ENCODE measurements at places on chromosomes 3 and 15.

DNA sequence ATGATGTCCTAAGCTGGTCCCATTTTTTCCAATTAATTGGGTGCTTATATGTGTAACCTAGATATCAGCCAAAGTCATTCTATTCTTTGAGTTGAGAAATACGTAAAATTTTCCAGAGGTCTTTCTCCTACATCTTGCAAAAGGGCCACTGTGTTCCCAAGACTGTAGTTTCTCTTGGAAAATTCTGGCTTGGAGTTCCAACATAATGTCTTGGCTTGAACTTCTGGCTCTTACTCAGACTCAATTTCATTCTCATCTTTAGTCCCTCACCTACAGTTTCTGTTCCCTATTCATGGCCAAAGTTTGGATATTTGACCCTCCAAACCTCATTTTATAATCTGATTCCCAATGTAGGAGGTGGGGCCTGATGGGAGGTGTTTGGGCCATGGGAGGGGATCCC lies 201.4 kb upstream of the ARHGEF26 start:
- DNase-seq = no peak

DNA sequence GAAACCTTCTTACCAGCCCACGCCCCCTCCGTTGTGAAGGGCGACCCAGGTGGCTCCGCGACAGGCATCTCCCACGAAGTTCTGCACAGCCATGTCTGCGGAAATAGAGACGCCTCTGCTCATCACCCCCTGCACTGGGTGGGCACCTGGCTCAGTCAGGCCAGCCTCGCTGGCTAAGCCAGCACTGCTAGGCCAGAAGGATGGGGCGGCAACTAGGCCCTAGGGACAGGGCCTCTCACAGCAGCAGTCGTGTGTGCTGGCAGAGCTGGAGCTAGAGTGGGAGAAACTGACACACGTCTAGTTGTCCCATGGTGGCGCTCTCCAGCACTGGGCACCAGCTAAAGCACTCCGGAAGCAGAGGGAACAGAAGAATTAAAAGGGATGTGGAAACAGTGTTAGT lies 12.5 kb upstream of the ZXDC start:
- DNase-seq = no peak

- no peak for DNase-seq
Observed at GRCh38 chr15:51884517-51885236, 55.2 kb downstream of the TMOD3 start.

- DNase-seq = no peak
Observed at GRCh38 chr3:10442151-10442795, 63.1 kb downstream of the ATP2B2 start.

DNA sequence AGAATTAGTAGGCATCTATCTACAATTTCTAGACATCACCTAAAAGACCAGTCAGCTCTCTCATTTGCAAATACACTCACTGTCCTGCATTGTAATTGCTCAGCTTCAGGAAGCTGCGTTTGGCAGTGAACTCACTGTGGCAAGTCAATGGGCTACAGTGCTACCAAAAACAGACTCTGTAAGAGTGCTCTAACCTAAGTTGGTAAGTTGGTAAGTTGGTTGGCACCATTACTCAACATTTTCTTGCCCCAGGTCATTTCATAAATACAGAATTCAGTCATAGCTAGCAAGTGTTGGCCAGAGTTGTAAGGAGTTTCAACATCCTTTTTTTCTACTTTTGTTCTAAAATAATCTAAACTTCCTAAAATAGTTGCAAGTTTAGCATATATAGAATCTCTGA lies 466.3 kb downstream of the NAALADL2 start:
- DNase-seq = no peak

DNA sequence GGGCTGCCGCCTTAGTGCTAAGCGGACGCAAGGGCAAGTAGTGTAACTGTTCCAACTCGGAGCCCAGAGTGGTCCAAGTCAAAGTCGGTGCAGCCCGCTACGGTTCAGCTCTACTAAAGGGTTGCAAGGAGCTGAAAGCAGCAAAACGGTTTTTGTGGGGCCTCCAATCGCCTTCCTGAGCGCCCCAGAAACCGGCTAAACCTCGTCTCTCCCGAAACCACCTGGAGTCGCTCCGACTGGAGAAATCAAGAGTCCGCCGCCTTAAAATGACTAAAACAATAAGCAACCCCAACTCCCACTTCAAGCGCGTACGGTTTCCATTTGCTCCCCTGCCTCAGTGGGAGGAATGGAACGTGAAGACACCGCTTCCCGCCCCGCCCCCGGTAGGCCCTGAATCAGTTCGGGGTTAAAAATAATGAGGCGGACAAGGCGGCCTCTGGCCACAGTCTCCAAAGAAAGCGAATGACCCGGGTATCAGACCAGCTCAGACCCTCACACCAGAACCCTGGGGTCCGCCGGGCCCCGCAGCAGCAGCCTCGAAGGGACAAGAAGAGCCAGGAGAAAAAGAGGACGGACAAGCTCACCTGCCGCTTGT lies 401 bp downstream of the SEC11A start:
- DNase-seq = peak; percentile 43

GRCh38 chr3:188154809-188155574 lies 1.0 kb downstream of the LPP start:
- DNase-seq = no peak

- no peak for DNase-seq
Observed at GRCh38 chr15:70817266-70817665, 36.7 kb downstream of the LARP6 start.

DNA sequence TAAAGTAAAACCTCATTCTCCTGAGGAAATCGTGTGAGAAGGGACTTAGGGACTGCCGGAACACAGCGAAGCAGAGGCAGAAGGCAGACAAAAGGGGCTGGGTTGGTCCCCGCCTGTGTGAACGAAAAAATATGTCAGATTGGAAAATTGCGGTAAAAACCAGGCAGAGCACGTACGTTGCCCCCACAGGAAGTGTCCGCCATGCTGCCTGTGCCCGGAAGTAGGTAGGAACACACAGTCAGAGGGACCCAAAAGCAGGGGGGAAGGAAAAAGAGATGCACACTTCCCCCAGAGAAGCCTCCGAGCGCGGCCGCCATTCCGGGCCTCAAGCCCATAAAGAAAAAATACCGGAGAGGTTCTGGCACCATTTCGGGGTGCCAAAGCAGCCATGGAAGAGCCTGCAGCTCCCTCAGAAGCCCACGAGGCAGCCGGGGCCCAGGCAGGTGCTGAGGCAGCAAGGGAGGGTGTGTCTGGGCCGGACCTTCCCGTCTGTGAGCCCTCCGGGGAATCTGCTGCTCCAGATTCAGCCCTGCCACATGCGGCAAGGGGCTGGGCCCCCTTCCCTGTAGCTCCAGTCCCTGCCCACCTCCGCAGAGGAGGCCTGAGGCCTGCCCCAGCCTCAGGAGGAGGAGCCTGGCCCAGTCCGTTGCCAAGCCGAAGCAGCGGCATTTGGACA lies at the start of gene MKRN3:
Gene MKRN3 (plus strand): TSS at position 280 of the 676 bp plus-strand sequence. CDS start 109 bp downstream, at position 389.
- peak; percentile 39 for DNase-seq

DNA sequence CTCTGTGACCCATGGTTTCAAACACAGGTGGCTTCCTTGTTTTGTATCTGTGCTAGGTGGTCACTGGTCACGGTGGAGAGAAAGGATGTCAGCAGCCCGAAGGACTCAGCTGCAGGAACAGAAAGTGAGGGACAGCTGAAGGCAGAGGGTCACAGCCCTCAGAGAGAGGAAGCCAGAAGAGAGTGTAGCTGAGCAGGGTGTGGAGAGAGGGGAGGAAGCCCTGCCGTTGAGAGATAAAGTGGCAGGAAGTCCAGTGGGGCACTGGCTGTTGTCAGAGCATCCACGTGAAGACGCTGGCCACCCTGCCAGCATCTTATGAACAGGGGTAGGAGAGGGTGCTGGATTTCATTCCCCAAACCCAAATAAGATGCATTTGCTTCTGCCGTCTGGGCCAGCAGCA lies 36.9 kb downstream of the LIMD1 start:
- peak; percentile 6 for DNase-seq

DNA sequence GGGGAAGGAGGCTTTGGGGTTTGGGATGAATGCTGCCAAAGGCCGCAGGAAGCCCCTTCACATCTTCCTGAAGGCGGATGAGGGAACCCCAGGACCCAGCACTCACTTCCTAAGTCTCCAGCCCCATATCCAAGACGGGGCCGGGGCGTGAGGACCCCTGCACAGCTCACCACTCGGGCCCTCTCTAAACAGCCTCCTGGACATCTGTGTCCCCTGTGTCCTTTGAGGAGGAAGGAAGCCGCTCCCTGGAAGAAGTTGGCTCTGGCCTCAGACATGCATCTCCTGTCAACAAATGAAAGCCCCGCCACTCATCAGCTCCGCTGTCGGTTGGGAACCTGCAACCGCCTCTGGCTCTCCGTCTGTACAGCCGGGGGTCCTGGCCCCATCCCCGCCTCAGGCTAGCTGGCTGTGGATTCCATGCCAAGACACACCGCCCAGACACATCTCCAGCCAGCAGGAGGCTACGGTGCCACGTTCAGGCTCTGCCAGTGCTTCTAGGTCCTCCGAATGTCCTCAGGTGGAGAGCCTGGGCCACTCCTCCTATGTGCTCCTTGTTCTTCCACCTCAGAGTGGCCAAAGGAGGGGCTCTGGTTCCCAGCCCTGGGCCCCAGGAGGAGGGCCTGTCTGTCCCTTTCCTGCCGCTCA lies 140.0 kb upstream of the MEF2A start:
- DNase-seq = no peak

- DNase-seq = no peak
Observed at GRCh38 chr3:172676196-172676922, 34.5 kb downstream of the NCEH1 start.

- no peak for DNase-seq
Observed at GRCh38 chr3:102301155-102301880, 133.5 kb upstream of the ZPLD1 start.

- no peak for DNase-seq
Observed at GRCh38 chr15:68158046-68158628, 47.0 kb downstream of the CALML4 start.

GRCh38 chr3:13011573-13012220 lies 61.5 kb downstream of the IQSEC1 start:
- DNase-seq = peak; percentile 86

- DNase-seq = no peak
Observed at GRCh38 chr15:49901321-49901720, 217.7 kb downstream of the ATP8B4 start.

DNA sequence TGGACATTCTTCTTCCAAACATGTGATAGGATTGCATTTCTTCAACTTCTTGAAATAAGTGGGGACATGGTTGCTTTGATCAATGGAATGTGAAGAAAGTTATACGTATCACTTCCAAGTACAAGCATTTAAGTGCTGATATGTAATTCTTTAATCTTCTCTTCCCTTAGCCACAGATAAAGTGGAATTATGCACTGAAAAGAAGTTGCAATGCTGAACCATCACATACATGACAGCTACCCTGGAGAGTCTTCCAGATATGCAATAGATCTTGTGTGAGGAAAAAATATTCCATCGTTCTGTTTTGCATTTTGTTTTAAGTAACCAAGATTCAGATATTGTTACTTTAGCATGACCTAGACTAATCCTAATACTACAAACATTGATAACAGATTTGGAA lies 674.3 kb downstream of the NSUN3 start:
- DNase-seq = no peak

DNA sequence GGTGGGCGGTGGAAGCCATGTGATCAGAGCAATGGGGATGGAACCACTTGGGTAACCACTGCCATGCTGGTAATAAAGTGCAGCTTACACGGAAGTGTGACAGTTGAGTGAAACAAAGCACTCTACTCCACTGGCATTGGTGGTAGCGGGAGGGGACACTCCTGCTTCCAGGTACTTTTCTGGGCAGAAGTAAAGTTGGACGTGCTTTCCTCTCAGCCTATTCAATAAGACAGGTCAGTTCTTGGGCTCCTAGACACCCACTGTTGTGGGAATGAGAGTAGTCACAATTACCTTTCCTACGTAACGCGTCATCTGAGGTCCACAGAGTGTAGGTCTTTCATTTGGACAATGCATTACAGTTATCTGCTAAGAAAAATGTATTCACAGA lies 51.7 kb upstream of the CHD2 start:
- DNase-seq = no peak

- DNase-seq = no peak
Observed at GRCh38 chr3:47244531-47245100, 38.0 kb downstream of the KIF9 start.

- DNase-seq = no peak
Observed at GRCh38 chr15:83914906-83915305, 261.0 kb downstream of the ADAMTSL3 start.

GRCh38 chr3:58962816-58963215 lies 87.0 kb downstream of the CFAP20DC start:
- DNase-seq = no peak

DNA sequence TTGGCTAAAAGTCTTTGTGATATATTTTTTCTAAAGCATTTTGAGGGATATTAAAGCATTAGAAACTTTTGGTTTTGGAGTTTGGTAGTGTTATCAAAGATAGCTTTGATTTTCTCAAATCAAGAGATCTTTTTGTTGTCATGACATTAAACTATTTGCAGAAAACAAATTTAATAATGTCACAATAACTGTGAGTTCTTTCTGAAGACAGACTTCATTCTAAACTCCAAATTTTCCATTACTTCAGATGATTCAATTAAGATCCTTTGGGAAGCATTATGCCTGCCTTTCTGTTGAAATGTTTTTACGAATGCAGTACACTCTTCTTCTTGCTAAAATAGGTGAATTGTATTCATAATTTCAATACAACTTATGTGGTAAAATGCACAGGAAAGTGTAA lies 145.4 kb downstream of the ALCAM start:
- DNase-seq = no peak

GRCh38 chr15:35496585-35496984 lies 49.4 kb downstream of the DPH6 start:
- no peak for DNase-seq

GRCh38 chr15:85099195-85099803 lies 117.6 kb downstream of the PDE8A start:
- DNase-seq = no peak

- no peak for DNase-seq
Observed at GRCh38 chr3:23114432-23114831, 88.7 kb upstream of the UBE2E2 start.

GRCh38 chr3:194984066-194984465 lies 286.9 kb downstream of the XXYLT1 start:
- no peak for DNase-seq

DNA sequence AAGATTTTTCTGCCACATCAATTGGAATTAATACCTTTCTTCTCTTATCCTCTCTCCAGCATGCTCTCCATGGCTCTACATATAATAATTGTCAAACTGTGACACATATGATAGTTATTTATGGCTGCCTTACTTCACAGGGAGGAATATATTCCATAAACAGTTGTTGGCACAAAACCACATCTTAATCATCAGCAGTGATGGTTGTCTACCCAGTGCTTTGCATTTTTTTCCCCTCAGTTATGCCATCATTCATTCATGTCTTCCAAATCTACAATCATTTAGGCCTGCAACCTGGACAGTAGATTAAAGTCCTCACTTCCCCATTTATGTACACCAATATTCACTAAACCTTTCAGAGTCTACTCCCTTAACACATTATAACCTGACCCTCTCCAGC lies 107.7 kb downstream of the THRB start:
- DNase-seq = no peak

Data from CD4-positive, alpha-beta T cell treated with Interleukin-17A for 4 hours (primary cell).